Right forelimb (tissue), 1 donor: ENCODE measurements at places on chromosomes 4 and X.

DNA sequence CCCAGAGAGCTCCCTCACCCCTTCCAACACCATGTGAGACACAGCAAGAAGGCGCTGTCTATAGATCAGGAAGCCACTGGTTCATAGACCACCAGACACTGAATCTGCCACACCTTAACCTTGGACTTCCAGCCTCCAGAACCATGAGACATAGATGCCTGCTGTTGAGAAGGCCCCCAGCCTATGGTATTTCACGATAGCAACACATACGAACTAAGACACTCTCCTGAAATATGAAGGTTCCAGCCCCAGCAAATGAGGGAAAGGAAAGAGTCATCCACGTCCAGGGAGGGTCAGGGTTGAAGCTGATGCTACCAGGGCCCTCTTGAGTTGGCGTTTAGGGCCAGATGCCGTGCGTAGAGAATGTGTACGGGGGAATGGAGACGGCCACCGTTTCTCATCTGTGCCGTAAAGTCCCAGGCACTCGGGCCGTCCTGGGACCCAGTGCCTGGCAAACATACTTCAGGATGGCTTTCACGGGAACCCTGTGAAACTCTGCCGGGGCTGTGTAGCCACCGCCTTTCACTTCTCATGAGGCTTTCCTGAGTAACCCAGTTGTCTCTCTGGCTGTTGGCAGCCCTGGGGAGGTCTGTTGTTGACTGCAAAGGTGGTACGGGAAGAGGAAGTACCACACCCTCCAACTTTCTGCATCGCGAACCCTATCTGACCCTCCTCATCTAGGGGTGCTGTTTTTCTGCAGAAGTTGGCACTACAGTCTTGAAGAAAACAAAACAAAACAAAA, 17.7 kb upstream of the P2RY8 start:
- no peak for DNase-seq

DNA sequence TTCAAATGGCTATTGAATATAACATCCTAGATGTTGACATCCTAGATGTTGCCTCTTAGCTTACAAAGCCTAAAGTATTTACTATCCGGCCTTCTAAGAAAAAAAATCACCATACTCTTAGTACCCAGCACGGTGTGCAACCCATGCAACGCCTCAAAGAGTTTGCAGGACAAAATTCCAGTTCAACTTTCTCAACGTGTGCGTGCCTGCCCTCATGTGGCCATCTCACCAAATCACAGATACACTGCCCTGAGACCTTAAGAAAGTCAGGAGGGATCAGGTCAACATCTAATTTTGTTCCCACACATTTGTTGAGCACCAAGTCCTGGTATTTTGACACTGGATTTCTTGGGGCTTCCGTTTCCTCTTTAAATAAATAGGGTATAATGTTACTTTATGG, 68.3 kb downstream of the CRMP1 start:
- DNase-seq: peak; percentile 38

GRCh38 chr4:40870150-40870549, 120.4 kb downstream of the NSUN7 start:
- no peak for DNase-seq

- no peak for DNase-seq
Measured at GRCh38 chrX:136866337-136867095, 14.0 kb downstream of the RBMX start.

- DNase-seq: no peak
Measured at GRCh38 chr4:101968364-101968763, 177.8 kb downstream of the BANK1 start.

- DNase-seq: no peak
Measured at GRCh38 chr4:10466161-10466560, 8.9 kb upstream of the ZNF518B start.

DNA sequence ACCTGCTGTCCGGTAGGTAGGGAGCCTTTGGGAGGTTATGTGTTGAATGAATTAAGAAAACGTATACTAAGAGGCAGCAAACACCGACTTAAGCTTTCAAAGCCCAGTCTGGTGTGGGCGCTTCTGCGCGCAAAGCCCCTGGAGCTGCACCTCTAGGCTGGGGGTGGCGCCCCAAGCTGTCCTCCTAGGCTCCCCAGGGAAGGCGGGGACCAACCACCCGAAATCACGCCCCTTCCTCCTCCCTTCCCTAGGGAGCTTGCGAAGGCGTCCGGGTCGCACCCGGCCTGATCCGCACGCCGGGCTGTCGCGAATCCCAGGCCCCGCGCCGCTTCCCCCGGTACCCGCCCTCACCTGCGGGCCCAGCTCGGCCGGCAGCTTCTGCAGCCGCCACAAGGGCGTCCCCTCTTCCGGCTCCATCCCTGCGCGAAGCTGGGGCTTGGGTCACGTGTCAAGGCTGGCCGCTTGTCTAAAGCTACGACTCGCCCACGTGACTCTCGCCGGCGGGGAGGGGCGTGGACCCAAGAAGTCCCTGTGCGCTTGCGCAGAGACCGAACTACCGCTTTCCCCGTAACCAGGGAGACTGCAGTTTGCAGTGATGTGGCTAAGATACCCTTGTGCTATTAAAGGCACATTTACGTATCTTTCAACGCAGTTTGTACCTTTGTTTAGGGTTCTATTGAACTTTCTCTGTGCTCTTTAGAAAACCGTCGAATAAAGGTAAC, at the start of gene COMMD8:
Gene COMMD8, minus strand, starts transcription at position 468 of the 722 bp plus-strand sequence. Its CDS starts 51 bp downstream, at position 417.
- peak; percentile 96 for DNase-seq
